ENCODE measurements at places on chromosomes 7 and 10. TPM values are rescaled to one million over a fixed set of nuclear protein-coding genes. Genes with fewer than 3 reads are reported as not detected.

Gene CYP2C19
- total RNA-seq: not detected

Gene SORCS1
- total RNA-seq: not detected

Gene CHAT
- total RNA-seq: not detected

Gene MTERF1
- 25.5 TPM for total RNA-seq

Gene ELFN1
- total RNA-seq: not detected

- no peaks in the 10 kb centered on the region for H3K36me3 ChIP-seq
- no peak for DNase-seq
- H3K27me3 ChIP-seq: no peaks in the 10 kb centered on the region
Measured at GRCh38 chr7:67916571-67917436, 920.2 kb downstream of the TYW1 start.

DNA sequence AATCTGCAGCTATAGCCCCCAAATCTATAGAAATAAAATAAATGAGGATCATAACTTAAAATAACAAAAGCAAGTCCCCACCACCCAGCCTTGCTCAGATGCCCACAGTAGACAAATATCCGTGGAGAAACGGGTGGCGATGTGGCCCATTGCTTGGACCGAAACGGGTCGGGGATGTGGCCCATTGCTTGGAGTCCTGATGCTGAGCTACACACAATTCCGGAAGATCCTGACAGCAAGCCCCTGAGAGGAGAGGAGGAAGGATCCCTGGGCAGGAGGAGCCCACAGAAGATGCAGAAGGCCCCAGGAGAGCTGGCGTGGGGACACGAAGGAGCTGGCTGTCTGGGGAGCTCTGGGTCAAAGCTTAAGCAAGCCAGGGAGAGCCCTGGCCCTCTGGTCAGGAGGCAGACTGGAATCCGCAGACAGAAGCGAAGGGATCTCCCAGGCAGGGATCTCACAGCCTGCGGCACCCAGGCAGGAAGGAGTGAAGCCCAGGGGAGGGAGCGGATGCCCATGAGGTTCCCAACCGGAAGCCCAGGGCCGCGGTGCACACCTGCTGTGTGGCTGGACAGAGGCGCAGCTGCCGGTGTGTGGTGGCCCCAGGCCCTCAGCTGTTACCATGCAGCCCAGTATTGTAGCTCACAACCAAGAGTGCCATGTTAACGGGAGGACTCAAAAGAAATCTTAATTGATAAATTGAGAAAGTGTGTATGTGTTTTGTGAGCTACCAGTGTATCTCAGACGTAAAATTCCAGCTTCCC is 138.8 kb downstream of the ADARB2 start:
- no peak overlapping the region for H3K4me3 ChIP-seq
- DNase-seq: no peak
- no peaks in the 10 kb centered on the region for H3K27me3 ChIP-seq
- H3K4me1 ChIP-seq: no peaks in the 10 kb centered on the region

DNA sequence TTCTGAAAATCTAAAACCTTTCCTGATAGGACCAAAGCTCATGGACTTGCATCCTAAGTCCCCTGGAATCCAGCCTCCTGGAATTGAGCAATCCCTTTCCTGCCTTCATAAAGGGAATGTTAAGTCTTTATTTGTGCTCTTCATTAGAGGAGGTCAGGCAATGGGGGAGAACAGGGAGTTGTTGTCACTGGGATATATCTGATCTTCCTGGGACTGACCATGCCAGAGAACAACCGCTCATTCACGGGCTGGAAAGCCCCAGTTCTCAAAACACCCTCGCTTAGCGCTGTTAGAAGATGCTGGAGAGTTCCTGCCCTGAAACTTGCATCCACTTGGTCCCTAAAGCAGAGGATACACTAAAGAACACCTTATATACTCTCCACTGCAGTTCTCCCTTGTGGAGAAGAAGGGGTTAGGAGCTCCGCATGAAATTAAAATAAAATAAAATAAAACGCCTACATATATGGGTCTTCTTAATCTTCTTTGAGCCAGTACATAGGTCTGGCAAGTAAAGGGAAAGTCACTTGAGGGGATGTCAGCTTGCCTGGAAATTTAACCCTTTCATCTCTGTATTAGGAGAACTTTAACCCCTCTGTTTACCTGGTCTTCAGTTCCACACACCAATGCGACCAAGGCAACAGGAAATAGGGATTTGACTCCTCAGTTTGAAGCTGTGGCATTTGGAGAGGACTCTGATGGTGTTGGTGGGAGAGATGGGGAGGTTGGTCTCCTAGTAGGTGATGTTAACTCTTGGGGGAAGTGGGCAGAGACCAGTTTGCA is 1.2 kb downstream of the SORCS1 start:
- no peaks in the 10 kb centered on the region for H3K27me3 ChIP-seq
- H3K27ac ChIP-seq: no peak overlapping the region
- no peaks in the 10 kb centered on the region for H3K36me3 ChIP-seq
- no peaks in the 10 kb centered on the region for H3K4me1 ChIP-seq

- H3K27ac ChIP-seq: no peak overlapping the region
- H3K27me3 ChIP-seq: no peaks in the 10 kb centered on the region
- peaks cover 41% of the 10 kb centered on the region for H3K4me1 ChIP-seq
Measured at GRCh38 chr10:122352817-122353525, 21.5 kb upstream of the PLEKHA1 start.

- H3K36me3 ChIP-seq: no peaks in the 10 kb centered on the region
- DNase-seq: no peak
- H3K4me1 ChIP-seq: no peaks in the 10 kb centered on the region
- no peak overlapping the region for H3K4me3 ChIP-seq
Measured at GRCh38 chr10:131853610-131853964, 47.2 kb upstream of the PPP2R2D start.

DNA sequence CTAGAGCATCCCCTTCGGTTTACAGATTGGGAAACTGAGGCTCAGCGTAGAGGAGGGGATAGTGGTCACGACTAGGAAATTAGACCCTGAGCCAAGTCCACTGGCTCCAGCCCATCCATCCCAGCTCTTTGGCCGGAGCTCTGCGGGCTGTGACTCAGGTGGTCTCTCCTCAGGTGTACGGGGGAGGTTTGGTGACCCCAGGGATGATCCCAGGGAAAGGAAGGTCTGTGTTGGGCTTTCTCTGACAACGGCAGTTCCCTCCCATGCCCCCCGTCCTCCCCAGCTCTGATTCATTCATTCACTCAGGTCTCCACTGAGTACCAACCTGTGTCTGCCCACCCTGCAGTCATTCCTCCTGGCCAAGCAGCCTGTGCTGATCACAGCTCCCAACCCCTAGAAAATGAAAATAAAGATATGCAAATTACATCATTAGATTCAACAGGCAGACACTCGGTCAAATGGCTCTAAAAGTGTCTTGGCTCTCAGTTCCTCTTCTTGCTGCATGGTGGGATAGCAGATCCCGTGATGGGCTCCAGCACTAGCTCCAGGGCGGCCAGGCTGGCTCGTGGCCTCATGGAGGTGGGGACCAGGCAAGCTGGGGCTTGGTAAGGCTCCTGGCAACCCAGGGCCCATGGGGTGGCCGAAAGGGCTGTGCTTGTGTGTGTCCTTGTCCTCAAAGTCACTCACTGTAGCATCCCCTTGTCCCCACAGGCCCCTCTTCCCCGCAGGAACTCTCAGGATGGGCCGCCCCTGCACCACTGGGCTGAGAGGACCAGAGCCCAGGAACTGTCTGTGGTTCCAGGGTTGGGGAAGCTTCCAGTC is 37.8 kb downstream of the CLRN3 start:
- H3K4me1 ChIP-seq: peaks cover 29% of the 10 kb centered on the region
- H3K4me3 ChIP-seq: peak overlapping the region; percentile 37
- no peaks in the 10 kb centered on the region for H3K36me3 ChIP-seq

DNA sequence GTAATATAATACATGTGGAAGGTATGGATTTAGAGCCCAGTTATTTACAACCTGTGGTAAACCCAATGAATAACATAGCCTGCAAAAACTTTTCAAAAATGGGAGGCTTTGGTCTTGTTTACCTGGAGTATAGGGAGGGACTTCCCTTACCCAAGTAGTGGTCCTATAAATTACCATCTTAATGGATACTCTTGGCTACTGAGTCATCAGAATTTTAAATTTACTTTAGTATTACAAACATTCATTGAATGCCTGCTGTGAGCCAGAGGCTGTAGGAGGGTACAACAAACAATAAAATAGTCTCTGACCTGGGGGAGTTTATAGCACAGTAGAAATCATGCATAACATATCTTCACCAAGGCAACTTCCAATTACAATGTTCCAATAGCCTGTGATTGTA is 365.1 kb downstream of the BBS9 start:
- no peak for DNase-seq
- no peaks in the 10 kb centered on the region for H3K36me3 ChIP-seq
- no peak overlapping the region for H3K4me3 ChIP-seq
- H3K27ac ChIP-seq: no peak overlapping the region

- no peaks in the 10 kb centered on the region for H3K27me3 ChIP-seq
- peaks cover 77% of the 10 kb centered on the region for H3K4me1 ChIP-seq
- DNase-seq: no peak
- peak overlapping the region; percentile 84 for H3K4me3 ChIP-seq
- H3K27ac ChIP-seq: no peak overlapping the region
Measured at GRCh38 chr7:148701414-148701813, 2.7 kb downstream of the CUL1 start.

DNA sequence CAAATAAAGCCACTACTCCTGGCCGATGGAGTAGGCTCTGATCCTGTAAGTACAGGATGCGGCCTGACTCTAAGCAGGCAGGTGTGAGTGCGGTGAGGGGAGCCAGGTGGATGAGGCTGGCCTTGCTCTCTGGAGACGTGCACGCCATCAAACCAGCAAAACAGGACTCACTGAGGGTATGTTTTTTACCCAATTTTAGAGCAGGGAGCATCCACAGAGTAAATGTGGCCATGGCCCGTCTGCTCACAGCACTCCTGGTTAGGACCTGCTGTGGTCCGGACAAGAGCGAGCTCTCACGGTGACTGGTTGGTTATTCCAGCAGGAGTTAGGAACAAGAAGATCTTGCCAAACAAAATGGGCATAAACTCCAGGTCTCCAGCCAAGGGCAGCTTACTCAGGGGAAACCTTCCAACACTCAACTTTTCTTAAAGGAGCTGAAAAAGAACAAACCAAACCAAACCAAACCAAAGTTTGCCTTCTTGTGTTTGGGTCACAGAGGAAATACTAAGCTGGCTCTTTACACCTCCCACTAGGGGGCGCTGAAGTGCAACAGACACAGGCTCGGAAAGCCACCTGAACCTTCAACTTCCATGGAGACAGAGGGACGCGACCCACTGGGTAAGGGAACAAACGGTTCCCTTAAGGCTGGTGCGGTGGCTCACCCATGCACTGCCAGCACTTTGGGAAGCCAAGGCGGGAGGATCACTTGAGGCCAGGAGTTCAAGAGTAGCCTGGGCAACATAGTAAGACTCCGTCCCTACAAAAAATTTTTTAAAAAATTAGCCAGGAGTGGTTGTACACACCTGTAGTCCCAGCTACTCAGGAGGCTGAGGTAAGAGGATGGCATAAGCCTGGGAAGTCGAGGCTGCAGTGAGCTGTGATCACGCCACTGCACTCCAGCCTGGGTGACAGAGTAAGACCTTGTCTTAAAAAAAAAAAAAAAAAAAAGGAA is 122.4 kb downstream of the CLEC2L start:
- H3K36me3 ChIP-seq: no peaks in the 10 kb centered on the region
- peak; percentile 86 for DNase-seq
- H3K27me3 ChIP-seq: no peaks in the 10 kb centered on the region
- H3K27ac ChIP-seq: no peak overlapping the region

DNA sequence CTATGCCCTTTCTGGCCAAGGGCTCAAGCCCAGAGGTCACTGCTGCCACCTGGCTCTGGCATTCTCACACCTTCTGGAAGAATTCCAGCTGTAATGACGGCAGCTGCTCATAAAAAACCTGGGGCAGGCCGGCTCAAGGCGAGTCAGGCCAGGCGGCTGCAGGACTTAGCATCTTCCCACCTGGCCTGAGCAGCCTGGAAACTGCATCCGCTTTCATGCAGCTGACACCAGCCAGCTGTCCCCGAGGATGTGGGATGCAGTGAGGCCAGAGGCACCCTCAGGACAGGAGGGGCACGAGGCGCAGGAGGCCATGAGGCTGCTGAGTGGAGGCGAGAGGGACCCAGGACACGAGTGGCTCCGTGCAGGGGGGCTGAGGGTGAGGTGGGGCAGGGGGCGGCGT is 47.5 kb upstream of the ADGRA1 start:
- no peaks in the 10 kb centered on the region for H3K36me3 ChIP-seq
- no peaks in the 10 kb centered on the region for H3K4me1 ChIP-seq
- no peak for DNase-seq
- H3K4me3 ChIP-seq: no peak overlapping the region

GRCh38 chr10:95308389-95309302 is 17.8 kb upstream of the PDLIM1 start:
- no peaks in the 10 kb centered on the region for H3K4me1 ChIP-seq
- H3K36me3 ChIP-seq: no peaks in the 10 kb centered on the region
- H3K27me3 ChIP-seq: no peaks in the 10 kb centered on the region
- no peak overlapping the region for H3K27ac ChIP-seq

- H3K36me3 ChIP-seq: no peaks in the 10 kb centered on the region
- no peaks in the 10 kb centered on the region for H3K4me1 ChIP-seq
- no peaks in the 10 kb centered on the region for H3K27me3 ChIP-seq
- no peak overlapping the region for H3K4me3 ChIP-seq
Measured at GRCh38 chr10:8100366-8100765, 45.9 kb downstream of the GATA3 start.

DNA sequence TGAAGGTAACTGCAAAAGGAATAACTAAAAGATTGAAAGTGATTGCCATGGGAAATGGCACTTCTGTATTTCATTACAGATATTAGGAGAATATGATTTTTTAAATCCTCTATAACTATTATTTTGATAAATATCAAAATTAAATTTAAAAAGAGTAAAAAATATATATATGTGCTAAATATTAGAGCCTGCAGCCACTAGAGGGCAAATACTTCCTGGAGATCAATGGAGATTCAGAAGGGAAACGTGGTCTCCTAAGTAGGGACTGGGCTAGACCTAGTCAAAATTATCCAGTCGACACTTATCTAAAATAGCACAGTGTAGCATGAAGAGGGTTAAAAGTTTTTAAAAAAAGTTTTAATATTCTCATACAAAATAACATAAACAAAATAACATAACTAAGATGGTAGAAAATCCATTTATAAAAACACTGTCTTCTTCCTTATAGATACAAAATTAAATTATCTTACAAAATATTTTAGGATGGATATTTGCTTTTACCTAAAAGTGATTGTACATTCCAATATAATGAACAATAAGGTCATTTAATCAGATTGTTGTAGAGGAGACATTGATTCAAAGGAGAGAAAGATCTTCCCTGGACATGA is 434.3 kb downstream of the MDFIC start:
- H3K36me3 ChIP-seq: no peaks in the 10 kb centered on the region
- H3K27me3 ChIP-seq: no peaks in the 10 kb centered on the region
- no peak overlapping the region for H3K27ac ChIP-seq
- H3K4me1 ChIP-seq: no peaks in the 10 kb centered on the region
- H3K4me3 ChIP-seq: no peak overlapping the region

DNA sequence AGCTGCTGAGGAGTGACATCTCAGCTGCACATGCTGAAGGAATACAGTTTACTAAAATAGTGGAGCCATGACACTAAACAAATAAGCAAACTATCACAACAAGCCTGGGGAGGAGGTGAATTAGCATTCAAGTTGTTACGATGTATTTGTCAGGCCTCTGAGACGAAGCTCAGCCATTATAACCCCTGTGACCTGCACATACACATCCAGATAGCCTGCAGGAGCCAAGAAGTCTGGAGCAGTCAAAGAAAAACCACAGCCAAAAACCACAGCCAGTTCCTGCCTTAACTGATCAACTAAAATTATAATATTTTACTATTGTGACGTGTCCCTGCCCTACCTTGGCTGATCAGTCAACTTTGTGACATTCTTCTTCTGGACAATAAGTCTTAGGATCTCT is 68.6 kb downstream of the NSUN6 start:
- DNase-seq: no peak
- no peak overlapping the region for H3K27ac ChIP-seq
- no peaks in the 10 kb centered on the region for H3K4me1 ChIP-seq
- no peak overlapping the region for H3K4me3 ChIP-seq
- peaks cover 62% of the 10 kb centered on the region for H3K36me3 ChIP-seq

GRCh38 chr7:150903606-150904005 is 51.3 kb downstream of the AOC1 start:
- H3K27ac ChIP-seq: no peak overlapping the region
- DNase-seq: no peak
- no peaks in the 10 kb centered on the region for H3K27me3 ChIP-seq
- H3K36me3 ChIP-seq: no peaks in the 10 kb centered on the region
- H3K4me1 ChIP-seq: peaks cover 7% of the 10 kb centered on the region

Data from Karpas-422 (cell line).